NCI-H226 (cell line): ENCODE measurements at places on chromosomes 7 and 10.
A peak's percentile ranks its signal among the peaks of the same experiment; 100 is the strongest.

- peak; percentile 78 for DNase-seq
Measured at GRCh38 chr7:4774658-4775249, 669 bp upstream of the AP5Z1 start.

GRCh38 chr10:22623633-22624253, 90.6 kb downstream of the PIP4K2A start:
- no peak for DNase-seq

GRCh38 chr10:99461230-99461629, 30.8 kb upstream of the GOT1 start:
- DNase-seq = peak; percentile 40

DNA sequence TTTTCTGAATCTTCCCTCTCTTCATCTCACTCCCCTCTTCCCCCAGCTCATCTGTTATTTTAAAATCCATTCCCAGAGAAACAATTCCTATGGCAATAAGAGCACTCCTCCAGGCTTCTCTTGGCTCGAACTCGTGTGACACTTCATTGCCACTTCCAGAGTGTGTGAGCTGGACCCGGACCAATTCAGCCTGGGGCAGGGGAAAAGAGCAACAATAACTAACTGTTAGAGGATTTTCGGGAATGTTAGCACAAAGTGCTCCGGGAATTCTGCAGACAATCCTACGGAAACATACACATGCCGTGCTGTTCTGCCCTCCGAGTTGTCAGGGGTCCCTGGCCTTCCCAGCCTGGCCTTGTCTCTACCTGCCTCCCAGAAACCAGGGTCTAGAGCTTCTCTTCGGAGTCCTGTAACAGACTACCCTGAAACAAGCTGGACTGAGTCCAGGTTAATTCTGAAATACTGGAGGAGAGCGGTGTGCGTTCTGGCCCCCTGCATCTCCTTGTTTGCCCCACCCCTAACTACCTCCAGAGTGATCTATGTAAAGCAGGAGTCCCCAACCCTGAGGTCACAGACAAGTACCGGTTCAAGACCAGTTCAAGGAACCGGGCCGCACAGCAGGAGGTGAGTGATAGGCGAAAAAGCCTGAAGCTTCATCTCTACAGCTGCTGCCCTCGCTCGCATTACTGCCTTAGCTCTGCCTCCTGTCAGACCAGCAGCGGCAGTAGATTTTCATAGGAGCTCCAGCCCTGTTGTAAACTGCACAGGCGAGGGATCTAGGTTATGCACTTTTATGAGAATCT, 11.3 kb downstream of the COL26A1 start:
- DNase-seq = no peak

- no peak for DNase-seq
Measured at GRCh38 chr10:71075759-71076472, 136.5 kb upstream of the UNC5B start.

GRCh38 chr7:140229101-140229525, 52.3 kb upstream of the KDM7A start:
- DNase-seq = no peak

GRCh38 chr10:22463255-22463654, 118.0 kb downstream of the SPAG6 start:
- DNase-seq = no peak
